ENCODE measurements at places on chromosomes 7 and 10.

GRCh38 chr7:142405122-142405765 lies 147.4 kb upstream of the PRSS58 start:
- no peak for DNase-seq

DNA sequence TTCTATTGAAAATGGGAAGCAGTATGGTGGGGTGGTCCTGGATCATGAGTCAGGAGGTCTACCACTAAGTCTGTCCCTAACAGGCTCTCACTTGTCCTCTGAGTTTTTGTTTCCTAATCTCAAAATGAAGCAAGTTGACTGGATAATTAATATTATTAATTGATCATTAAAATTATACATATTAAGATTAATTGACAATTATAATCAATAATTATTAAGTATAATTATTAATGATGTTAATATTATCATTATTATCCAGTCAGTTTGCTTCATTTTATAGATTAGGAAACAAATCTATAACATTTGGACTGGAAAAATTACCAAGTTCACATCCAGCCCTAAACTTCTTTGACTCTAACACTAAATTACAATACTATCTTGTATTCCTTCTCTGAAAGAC lies 174.2 kb upstream of the KMT2E start:
- DNase-seq, result no peak

- DNase-seq, result no peak
These were observed 749.2 kb upstream of the PCDH15 start for GRCh38 chr10:55550236-55550635.

- no peak for DNase-seq
These were observed 60.8 kb downstream of the PHTF2 start for GRCh38 chr7:77859343-77859742.

GRCh38 chr7:105538339-105538738 lies 6.3 kb downstream of the RINT1 start:
- DNase-seq, result no peak

GRCh38 chr10:71270301-71271220 lies 48.5 kb upstream of the SLC29A3 start:
- DNase-seq, result no peak

DNA sequence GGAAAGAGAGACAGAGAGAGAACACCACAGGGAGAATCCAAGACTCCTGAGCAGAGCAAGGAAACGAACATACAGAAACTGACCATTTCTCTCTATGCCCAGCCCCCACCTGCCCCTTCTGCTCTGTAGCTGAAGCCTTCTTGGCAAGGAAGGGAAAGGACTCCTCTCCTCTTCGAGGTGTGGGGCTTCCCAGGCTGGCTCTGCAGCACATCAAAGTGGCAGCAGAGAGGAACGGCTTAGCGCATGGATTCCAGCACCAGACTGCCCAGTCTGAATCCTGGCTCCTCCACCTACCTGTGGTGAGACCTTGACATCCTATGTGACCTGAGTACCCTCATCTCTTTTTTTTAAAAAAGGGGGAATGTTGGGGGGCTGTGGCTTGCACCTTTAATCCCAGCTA lies 69.4 kb downstream of the SH3PXD2A start:
- no peak for DNase-seq

GRCh38 chr10:96439725-96440124 lies 74.0 kb downstream of the TLL2 start:
- no peak for DNase-seq

- no peak for DNase-seq
These were observed 145.9 kb upstream of the FAM13C start for GRCh38 chr10:59508296-59508695.

GRCh38 chr7:37371755-37372154 lies 76.9 kb downstream of the ELMO1 start:
- no peak for DNase-seq

- DNase-seq, result no peak
These were observed 73.8 kb upstream of the PRLHR start for GRCh38 chr10:118669020-118669791.

DNA sequence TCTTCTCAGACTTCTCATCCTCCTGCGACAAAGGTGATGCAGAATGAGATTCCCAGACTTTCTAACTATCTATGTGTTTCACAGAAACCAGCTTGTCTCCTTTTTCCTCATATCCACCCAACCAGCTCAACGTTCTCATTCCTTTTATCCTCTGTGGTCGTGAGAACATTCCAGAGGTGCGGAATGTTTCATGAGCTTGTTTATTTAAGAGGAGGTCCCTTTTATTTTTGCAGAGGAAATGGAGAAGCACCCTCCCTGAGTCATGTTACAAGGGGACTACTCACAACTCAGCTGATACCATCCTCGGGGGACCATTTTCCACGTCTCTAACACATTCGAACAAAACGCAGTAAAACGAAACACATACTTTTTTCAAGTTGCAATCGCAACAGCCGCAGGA lies 93.2 kb downstream of the ZRANB1 start:
- DNase-seq, result no peak

- DNase-seq, result no peak
These were observed 151.6 kb downstream of the EMX2 start for GRCh38 chr10:117694190-117694589.

DNA sequence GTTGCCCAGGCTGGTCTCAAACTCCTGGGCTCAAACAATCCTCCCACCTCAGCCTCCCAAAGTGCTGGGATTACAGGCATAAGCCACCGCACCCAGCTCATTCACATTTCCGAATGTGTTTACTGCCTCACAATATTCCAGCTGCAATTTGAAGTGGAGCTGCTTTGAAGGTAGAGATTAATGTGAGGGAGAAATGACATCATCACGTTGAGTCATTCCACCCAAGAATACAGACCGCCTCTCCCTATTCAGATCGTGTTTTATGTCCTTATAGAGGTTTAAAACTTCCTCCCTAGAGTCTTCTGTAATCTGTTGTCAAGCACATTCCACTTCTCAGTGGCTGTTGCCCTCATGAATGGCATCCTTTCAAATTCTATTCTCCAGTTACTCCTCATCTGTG lies 100.4 kb upstream of the PDGFA start:
- no peak for DNase-seq

DNA sequence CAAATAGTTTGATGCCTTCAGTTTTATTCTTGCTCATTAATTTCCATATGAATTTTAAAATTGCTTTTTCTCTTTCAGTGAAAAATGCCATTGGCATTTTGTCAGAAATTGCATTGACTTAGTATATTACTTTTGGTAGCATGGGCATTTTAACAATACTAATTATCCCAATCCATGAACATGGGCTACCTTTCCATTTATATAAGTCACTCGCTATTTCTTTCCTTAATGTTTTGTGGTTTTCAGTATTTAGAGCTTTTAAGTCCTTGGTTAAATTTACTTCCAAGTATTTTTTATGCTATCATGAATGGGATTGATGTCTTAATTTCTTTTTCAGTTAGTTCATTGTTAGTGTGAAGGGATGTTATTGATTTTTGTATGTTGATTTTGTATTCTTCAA lies 297.4 kb downstream of the ATRNL1 start:
- DNase-seq, result no peak

DNA sequence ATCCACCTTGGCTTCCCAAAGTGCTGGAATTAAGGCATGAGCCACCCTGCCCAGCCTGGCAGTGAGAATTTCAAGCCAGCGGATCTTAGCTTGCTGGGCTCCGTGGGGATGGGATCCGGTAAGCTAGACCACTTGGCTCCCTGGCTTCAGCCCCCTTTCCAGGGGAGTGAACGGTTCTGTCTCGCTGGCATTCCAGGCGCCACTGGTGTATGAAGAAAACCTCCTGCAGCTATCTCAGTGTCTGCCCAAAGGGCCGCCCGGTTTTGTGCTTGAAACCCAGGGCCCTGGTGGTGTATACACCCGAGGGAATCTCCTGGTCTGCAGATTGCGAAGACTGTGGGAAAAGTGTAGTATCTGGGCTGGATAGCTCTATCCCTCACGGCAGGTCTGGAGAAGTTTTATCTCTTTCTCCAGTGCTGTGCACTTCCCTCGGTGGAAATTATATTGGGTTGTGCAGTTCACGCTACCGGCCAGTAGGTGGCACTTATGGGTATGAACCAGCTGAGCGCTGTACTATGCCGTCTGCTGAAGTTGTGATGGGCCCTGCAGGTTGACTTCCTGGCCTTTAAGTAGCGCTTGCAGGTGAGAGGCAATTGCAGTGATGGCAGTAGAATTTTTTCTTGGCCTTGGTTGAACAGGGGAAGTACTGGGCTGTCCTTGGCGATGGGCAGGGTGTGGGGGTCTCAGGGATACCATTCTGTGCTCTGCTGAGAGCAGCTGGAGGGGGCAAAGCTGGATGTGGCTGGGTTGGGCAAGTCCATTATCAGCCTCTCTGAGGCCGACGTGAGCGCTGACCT lies 138.0 kb upstream of the MTPN start:
- DNase-seq, result no peak

DNA sequence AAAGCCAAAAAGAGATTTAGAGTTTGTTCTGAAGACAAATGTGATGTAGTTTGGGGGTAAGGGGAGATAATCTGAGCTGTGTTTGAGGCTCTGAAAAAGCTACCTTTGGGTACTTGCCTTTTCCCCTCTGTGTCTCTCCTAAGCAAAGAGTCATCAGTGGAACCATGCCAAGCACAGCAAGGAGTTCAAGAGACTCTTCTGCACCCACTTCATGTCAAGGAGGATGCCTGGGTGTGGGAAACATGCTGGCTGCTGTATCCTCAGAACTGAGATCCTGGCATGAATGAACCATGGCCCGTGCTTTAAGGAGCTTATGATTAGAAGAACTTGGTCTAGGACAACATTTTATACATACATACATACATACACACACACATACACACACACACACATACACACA lies 142.9 kb downstream of the NOC3L start:
- DNase-seq, result no peak

GRCh38 chr7:111140091-111140865 lies 49.4 kb downstream of the LRRN3 start:
- no peak for DNase-seq

GRCh38 chr10:126945351-126946030 lies 40.3 kb downstream of the DOCK1 start:
- no peak for DNase-seq

GRCh38 chr7:52648872-52649271 lies 386.6 kb upstream of the POM121L12 start:
- DNase-seq, result no peak

DNA sequence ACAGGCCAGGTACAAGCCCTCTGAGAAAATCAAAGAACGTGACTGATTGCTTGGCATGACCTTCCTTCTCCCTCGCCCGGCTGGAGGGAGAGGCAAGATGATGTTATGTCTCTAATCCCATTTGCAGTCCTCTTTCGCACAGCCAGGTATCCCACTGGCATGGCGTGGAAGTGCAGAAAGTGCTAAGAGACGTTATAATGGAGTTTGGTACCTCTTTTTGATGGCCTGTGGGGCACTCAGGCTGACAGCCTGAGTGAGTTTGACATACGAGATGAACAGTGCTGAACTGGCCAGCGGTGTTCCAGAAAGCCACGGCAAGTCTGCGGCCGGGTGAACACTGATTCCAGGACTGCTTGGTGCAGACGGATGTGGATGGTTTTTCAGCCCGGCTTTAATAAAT lies 241.6 kb downstream of the RAB11FIP2 start:
- DNase-seq, result no peak

GRCh38 chr10:86317949-86318725 lies 48.5 kb downstream of the GRID1 start:
- no peak for DNase-seq

- no peak for DNase-seq
These were observed 49.1 kb upstream of the STEAP1B start for GRCh38 chr7:22549051-22549450.

- DNase-seq, result no peak
These were observed 46.6 kb upstream of the EBF3 start for GRCh38 chr10:130010653-130011052.

- DNase-seq, result no peak
These were observed 11.1 kb downstream of the KCTD7 start for GRCh38 chr7:66639773-66640172.
